ENCODE measurements at places on chromosomes 5 and 9. TPM values are rescaled to one million over a fixed set of nuclear protein-coding genes. Genes with fewer than 3 reads are reported as not detected.

GRCh38 chr5:74201334-74202081 lies 439.0 kb downstream of the ENC1 start:
- DNase-seq, result no peak

DNA sequence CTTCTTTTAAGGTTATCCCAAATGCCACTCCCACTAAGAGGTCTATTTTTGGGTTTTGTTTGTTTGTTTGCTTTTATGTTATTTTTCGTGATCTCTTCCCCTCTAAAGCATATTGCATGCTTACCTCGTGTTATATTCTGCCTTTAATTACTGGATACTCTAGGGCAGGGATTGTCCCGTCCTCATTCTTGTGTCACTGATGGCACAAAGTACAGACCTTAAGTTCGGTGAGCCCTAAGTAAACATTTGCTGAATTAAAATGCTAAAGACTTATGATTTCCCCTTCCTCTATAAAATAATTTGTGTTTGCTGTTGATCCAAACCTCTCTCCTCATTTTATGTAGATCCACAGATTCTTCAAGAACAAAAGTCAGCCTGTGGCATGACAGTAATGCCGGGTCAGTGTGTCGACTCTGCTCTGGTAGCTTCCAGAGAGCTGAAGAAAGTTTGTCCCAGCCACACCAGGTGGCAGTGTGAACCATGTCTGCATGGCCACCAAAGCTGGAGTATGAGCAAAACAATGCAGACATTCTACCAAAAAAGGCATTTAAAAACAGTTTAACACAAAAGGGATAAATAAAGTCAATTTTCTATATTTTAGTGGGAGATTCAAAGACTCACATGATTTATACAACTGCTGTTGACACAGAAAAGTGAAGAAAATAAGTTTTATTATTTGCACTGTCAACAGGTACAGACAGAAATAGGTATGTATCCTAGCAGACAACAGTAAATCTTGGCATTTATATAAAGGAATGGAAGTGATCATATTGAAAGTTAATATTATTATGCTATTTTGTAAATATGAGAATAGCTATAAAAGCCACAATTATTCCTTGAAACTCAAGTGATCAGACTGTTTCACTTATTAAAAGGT lies 17.9 kb upstream of the POC5 start:
- peak; percentile 18 for DNase-seq

Gene RALGDS
- polyA plus RNA-seq, result 14.1 TPM

Gene PCDHA8
- polyA plus RNA-seq, result not detected

Gene TLE4
- polyA plus RNA-seq, result 25.3 TPM

DNA sequence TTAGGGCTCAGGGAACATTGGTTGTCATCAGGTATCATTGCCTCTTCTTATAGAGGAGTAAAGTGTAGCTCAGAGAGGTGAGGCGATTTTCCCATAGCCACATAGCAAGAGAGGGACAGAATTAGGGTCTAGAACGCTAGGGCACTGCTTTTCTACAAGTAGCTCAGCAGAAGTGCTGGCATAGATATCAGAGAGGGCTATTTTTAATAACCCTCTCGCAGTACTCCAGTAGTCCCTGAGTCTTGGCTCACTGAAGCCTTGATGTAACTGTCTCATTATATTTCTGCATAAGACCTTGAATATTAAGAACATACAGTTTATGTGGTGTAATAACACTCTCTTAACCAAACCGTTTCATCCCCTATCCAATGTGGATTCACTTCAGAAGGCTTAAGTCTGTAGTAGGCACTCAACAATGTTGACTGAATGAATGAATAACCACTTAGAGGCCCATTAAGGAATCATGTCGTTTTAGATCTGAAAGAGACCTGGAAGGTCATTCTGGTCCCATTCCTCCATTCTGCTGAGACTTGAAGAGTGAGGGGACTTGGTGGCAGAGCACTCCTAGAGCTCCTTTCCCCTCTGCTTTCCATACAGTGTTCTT lies 4.7 kb upstream of the FRMPD1 start:
- no peak for DNase-seq

DNA sequence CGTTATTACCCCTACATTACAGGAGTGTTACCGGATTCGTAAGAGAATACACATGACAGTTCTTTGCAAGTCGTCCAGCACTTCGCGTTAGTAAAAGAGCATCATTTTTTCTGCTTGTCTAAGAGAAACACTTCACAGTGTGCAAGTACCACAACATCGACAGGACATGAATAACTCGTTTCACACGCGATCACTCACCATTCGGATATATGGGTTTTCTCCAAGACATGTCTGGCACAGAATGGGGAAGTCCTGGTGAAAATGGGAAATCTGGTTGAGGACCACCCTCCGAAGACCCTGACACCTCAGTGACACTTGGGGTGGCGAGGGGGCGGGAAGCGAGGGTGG lies 642 bp downstream of the RBM22 start:
- no peak for DNase-seq
